Kasumi-1 (cell line): ENCODE measurements at places on chromosomes 2 and 18.

- DNase-seq, result no peak
Observed at GRCh38 chr2:1613731-1614354, 130.5 kb downstream of the PXDN start.

DNA sequence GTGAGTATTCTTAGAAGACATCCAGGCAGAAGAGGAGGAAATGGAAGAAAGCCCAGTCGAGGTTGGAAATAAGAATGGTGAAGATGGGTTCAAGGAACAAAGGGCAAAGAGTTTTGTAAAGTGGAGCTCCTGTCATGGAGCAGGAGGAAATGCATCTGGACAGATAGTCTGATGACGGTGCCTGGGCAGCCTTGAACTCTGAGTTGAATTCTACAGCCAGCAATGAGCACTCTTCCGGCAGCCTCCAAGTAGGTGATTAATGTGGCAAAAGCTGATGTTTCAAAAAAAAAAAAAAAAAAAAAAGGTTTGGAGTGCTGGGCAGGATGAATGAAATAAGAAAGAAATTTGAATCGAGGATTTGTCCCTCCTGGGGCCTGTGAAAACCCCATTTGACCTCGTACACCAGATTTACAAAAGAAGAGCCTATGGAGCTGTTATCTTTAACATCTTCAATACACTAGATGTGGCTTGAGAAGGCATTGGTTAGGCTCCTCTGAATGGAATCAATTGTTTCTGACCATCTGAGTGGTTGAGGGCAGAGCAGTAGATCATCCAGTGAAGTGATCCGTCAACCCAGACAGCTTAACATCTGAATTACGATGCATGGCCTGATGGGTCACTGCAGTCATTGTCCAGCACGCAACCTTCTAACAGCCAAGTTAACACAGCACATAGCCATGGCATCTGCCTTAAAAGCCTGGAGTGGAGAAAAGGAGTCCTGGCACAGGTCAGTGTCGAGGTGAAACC is 449.7 kb downstream of the TXNL1 start:
- DNase-seq, result no peak

GRCh38 chr2:7857904-7858303 is 824.0 kb upstream of the ID2 start:
- DNase-seq, result no peak

DNA sequence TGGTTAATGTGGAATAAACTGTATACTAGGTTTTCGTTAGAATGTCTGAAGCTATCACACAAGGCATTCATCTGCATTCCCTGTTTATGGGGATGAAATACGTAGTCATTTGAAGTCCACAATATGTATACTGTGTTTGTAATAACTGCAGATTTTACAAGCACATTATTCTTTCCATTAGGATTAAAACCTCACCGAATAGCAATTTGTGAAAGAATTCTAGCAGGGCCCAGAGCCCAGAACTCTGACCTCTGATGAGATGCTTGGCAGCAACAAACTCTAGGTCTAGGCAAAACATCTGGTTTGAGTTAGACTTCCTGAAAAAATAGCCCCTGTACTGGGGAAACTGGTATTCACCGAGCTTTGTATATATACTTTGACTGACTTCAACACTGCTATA is 158.2 kb downstream of the SRBD1 start:
- no peak for DNase-seq

DNA sequence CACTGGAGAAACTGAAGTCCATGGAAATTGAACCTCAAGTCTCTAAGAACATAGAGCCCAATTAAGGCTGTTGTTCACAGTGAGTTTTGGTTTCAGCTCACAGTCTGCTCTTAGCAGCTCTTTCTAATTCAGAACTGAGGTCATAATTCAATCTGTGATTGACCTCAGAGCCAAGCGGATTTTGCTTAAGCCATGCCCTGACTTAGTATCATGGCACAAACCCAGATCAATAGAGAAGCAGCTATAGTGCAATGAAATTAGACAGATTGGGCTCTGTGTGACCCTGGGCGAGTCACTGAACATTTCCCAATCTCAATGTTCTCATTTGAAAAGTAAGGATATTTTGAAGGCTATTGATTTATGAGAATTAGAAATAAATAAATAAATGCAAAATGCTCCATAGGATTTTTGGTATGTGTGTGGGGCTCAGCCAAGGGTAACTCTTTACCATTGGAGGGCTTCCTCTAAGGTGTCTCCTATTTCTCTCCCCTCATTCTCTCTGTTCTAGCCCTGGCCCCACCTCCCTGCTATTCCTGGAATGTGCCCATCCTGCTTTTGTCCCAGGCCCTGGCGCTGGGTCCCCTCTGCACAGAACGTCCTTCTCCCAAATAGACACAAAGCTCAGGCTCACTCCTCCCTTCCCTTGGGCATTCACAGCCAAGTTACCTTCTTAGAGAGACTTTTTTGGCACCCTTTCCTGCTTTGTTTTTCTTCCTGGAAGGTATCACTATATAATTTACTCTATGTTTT is 239.6 kb downstream of the LPIN1 start:
- no peak for DNase-seq

GRCh38 chr2:101828257-101828656 is 130.8 kb downstream of the MAP4K4 start:
- DNase-seq, result no peak

DNA sequence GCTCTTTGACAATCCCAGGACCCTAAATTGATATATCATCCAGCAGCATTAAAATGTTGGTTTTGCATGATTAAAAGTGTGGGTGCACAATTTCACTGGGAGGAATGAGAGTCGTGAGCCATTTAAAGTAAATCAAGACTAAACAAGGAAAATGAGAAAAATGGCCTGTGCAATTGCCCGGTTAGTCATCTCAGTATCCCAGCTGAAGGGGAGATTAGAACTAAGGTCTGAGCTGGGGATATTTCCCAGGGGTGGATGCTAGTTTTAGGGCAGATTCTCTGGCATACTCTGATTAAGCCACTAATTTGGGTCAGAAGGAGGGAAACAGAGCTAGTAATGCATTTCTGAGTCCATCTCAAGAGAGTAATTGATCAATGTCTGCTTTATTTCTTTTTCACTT is 177.2 kb downstream of the EN1 start:
- DNase-seq, result no peak

GRCh38 chr2:65620524-65620923 is 188.1 kb upstream of the SPRED2 start:
- no peak for DNase-seq

DNA sequence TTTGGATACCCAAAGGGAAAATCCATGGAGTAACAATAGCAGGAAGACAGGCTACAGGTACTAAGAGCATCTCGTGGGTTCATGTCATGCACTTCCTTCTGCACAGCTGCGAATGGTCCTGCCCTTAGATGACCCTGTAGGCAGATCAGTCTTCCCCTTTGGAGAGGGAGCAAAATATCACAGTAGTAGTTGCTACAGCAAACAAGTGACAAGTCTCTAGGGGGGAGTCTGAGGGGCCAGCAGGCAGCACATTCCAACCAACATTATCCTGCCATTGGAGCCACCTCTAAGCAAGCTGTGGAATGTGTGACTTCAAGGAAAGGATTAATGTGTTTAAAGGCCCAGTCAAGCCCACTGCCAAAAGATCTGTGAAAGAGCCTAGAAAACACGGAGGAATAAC is 273.2 kb upstream of the PARD3B start:
- no peak for DNase-seq

DNA sequence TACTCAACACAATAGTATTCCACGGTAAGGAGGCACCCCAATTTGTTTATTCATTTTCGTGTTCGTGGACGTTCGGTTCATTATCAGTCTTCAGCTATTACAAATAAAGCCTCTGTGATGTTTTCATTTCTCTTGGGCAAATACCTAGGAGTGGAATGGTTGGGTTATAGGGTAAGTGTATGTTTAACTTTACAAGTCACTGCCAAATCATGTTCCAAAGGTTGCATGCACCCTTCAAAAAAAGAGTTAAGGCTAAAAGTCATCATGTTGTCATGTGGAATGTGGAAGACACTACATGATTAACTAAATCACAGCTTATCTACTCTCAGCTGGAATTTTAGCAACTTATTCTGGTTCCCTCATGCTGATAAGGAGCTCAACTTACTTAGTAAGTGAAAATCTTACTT is 15.8 kb downstream of the INO80C start:
- DNase-seq, result no peak

GRCh38 chr18:79511671-79512301 is 116.1 kb downstream of the NFATC1 start:
- DNase-seq, result no peak

DNA sequence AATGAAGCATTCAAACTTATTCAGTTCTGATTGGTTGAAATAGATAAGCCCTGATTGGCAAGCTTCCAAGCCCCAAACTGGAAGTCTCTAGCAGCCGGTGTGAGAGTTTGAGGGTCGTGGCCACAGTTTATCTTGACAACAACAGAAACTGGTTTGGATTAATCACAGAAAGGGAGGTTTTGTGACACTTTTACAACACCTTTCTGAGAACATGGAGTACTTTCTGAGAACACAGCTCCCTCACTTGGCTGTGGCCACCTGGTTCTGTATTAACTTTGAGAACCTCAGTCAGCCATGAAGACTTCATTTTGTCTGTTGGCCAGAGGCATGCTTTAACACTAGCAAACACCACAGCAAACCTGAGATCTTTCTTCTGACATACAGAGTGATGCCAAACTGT is 280.7 kb upstream of the VWC2L start:
- no peak for DNase-seq

DNA sequence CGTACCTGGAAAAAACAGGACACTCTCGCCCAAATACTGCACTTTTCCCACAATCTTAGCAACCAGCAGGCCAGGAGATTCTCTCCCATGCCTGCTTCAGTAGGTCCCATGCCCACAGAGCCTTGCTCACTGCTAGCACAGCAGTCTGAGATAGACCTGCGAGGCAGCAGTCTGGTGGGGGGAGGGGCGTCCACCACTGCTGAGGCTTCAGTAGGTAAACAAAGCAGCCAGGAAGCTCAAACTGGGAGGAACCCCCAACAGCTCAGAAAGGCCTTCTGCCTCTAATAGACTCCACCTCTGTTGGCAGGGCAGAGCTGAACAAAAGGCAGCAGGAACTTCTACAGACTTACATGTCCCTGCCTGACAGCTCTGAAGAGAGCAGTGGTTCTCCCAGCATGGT is 1202.8 kb upstream of the ACVR2A start:
- DNase-seq, result no peak

GRCh38 chr2:223545406-223545805 is 56.8 kb downstream of the SCG2 start:
- no peak for DNase-seq

DNA sequence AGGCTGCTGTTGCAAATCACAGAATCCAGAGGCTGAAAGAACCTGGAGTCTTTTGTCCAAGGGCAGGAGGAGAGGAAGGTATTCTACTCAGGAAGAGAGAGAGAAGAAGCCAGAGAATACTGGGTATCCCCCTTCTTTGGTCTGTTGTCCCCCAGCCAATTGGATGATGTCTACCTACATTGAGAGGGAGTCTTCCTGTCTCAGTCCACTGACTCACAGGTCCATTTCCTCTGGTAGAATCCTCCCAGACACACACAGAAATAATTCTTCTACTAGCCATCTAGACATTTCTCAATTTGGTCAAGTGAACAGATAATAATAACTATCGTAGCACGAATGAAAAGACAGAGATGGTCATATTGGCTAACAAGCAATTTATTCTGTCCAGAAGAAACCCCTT is 416.4 kb upstream of the UBE2E3 start:
- DNase-seq, result no peak

- no peak for DNase-seq
Observed at GRCh38 chr2:85698880-85699254, 4.7 kb downstream of the GNLY start.

DNA sequence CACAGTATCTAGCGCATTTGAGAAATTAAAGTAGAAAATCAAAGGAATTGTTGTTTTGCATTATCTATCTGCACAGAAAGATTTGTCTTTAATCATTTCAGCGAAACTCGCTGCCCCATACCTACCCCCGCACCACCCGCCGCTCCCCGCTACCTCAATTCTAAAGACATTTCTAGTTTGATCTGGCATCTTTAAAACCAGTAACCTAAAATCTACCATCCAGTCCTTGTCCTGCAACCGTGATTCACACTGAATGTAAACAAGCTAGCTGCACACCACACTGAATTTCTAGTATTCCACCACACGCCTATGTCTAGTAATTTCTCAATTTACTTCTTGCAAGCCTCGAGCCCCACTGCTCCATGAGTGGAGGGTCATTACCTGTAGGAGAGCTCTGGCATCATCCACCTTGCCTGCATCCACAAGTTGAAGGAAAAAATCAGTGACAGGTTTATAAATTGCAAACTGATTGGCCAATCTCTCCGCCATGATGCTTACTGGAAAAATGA is 60.1 kb downstream of the ABCG8 start:
- no peak for DNase-seq

DNA sequence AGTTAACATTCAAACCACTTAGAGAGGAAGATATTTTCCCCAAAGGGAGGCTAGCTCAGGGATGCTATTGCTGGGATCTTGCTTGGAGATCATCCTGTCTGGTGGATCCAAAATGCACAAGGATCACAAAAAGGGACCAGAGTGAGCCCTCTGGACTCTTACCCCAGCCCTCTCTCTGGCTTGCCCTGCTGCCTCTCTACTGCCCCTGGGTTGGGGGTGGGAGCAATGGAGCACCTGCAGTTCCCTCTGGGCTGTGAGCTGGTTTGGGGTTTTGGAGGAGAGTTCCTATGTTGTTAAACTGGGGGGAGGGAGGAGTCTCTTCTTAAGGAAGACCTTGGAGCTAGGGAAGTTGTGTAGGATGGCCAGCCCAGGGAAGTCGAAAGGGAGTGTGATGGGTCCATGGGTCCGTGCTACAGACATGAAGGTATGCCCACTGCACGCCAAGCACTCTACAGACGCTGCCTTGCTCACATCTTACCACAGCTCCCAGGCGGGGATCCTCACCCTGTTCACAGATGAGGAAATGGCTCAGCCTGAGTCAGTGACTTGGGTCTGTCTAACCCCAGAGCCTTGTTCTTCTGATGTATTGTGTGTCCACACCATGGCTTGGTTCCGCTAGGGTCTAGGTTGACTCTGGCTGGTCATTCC is 3.8 kb downstream of the LBH start:
- no peak for DNase-seq

- no peak for DNase-seq
Observed at GRCh38 chr2:48323146-48323545, 206.8 kb upstream of the STON1 start.

DNA sequence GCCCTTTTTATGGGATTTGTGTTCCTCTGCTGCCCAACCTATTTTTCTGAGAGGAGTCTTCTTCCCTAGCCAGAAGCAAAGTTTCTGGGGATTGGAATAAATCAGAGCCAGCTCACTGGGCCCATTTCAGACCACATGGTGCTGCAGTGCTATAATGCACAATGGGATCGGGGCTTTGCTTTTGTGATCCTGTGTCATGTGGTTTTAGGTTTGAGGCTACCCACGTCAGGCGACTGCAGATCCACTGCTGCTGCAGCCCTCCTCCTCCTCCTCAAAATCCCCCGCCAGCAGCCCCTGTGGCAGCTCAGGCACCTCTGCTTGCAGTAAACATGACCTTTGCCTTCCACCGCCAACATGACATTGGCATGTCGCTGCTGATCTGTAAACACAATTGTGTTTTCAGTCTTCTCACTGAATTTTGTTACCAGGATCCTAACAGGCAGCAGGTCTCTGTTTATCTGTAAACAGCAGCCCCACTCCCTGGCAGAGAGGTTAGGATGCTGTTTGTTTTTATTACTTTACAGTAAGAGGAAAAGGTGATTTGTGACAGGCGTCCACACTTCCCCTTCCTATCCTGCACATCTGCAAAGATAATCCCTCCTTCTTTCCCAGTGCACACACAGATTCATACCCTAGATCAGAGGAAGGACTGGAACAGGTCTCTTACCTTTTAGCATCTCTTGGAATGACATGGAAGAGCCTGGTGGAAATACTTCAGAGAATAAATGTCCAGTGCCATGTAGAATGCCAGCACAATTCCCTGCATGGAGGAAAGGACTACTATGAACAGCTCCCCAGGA is 130.8 kb downstream of the FOXI3 start:
- DNase-seq, result no peak
